ENCODE measurements at places on chromosomes 16 and 17.

GRCh38 chr17:2400877-2401425 is at the start of gene MNT:
TSS of gene MNT (minus strand) at chr17:2401060. CDS start at chr17:2400712, 348 bp downstream.
- peak; percentile 82 for DNase-seq

GRCh38 chr17:34714475-34715410 is 135.4 kb downstream of the TMEM132E start:
- DNase-seq: no peak

GRCh38 chr16:30434852-30435251 is 5.0 kb upstream of the DCTPP1 start:
- no peak for DNase-seq

DNA sequence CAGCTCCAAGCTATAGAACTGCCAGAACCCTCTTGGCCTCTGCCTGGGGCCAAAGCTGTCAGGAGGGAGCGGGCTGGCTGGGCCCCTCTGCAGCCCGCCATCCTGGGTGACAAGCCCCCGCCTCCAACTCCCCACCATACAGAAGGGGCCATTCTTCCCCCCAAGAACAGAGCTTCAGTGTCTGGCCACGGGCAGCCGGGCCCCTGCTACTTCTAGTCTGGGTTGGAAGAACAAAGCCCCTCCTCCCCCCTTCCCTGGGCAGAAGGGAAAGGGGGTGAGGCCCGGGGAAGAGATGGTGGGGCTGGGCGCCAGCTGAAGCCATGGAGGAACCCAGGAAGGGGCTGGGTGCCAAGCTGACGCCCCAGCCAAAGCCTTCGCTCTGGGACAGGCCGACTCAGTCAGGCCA is 9.0 kb downstream of the NAT9 start:
- DNase-seq: no peak

GRCh38 chr16:85193115-85193493 is 80.8 kb upstream of the CIBAR2 start:
- no peak for DNase-seq

DNA sequence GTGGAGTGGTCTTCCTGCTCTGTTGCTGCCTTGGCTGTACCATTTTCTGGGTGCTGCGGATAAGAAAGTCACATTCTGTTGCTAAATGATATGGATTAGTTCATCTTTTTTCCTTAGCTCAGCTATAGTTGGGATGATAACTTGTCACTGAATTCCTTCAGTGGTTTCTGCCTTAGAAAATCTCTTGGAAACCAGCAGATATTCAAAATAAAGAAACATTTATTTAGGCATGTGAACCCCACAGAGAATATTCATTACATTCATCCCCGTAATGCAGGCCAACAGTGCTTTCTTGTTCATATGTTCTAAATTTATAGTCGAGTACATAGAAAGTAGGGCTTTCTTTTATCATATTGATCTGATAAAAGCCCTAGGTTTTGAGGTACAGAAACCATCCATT is 151.3 kb downstream of the CYB561 start:
- DNase-seq: no peak

GRCh38 chr16:80441935-80442334 is 98.9 kb upstream of the DYNLRB2 start:
- no peak for DNase-seq

- DNase-seq: no peak
Measured at GRCh38 chr17:9101356-9101755, 80.0 kb downstream of the NTN1 start.

- no peak for DNase-seq
Measured at GRCh38 chr16:15754821-15755534, 101.8 kb downstream of the MYH11 start.

GRCh38 chr16:381012-381788 is 578 bp downstream of the PGAP6 start:
- DNase-seq: no peak

GRCh38 chr16:58027161-58027915 is 1.8 kb downstream of the MMP15 start:
- DNase-seq: peak; percentile 36

GRCh38 chr17:40480501-40481003 is 20.9 kb downstream of the TNS4 start:
- DNase-seq: no peak

DNA sequence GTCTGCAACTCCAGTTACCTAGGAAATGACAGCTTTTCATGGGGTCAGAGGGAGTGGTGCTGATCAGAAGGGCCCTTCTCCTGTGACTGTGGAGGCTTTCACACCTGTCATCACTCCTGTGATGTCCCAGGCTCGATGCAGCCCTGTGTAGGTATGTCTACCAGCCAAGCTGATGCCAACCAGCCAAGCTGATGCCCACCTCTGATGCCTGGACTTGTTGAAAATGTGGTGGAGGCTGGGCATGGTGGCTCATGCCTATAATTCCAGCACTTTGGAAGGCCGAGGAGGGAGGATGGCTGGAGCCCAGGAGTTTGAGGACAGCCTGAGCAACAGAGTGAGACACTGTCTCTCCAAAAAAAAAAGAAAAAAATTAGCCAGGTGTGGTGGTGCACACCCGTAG is 33.7 kb upstream of the RGS9 start:
- no peak for DNase-seq

DNA sequence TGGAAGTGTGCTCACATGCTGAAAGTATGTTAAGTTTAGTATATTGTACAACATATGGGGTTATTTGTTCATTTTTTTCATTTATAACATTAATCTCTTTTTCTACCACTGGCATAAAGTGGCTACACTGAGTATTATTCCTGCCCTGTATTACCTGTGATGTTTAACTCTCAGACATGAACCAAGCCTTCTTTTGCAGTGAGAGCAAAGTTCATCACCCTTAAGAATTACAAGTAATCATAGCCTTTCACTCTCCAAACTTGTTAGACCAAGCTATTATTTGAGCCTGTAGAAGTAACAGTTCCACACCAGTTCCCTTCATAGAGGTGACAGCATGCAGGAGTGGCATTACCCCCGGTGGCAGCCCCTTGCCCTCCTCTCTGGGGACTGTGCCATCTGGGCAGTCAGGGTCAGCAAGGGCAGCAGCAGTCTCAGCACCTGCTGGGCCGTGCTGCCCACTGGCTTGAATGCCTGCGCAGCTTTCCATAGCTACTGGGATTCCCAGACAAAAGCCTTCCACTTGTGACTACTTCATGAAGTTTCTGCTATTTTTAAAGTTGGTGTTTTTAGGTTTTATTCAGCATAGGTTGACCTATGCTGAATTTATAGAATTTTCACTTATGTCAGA is 71.3 kb downstream of the TMC6 start:
- DNase-seq: no peak

GRCh38 chr17:44840274-44840673 is 7.4 kb upstream of the HIGD1B start:
- no peak for DNase-seq

- DNase-seq: no peak
Measured at GRCh38 chr16:72886346-72886974, 161.5 kb downstream of the ZFHX3 start.

DNA sequence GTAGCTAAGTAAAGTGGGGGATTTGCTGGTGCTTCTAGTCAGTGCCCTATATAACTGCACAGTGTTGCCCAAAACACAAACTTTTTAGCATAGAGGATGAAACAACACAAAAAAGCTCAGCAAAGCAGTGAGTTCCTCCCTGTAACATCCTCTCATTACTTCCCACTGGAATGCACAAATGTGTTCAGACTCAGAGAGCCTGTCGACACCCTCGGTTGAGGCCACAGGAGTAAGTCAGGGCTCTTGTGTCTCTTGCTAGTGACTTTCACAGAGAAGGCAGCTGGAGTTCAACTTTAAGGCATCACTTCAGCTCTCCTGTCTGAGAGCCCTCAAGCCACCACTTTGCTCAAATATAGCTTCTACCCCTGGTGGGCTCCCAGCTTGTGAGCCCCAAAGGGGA is 107.2 kb upstream of the NETO2 start:
- DNase-seq: no peak

DNA sequence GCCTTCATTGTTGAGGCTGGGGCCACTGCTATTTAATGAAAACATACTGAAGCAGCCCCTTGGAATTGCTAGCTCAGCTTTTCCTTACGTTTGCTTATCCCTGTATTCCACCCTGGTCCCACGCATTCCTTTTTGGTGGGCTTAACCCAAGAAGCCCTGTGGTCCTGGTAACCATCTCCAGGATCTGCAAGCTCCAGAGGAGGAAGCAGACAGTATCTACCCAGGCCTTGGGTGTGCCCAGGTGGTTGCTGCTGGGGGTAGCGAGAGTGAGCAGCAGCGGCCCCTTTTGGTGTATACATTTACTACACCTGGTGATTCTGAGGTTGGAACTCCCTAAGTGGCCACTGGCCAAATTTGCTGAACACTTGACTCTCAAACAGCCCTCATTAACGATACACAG is 97.7 kb downstream of the CBLN1 start:
- DNase-seq: peak; percentile 31

DNA sequence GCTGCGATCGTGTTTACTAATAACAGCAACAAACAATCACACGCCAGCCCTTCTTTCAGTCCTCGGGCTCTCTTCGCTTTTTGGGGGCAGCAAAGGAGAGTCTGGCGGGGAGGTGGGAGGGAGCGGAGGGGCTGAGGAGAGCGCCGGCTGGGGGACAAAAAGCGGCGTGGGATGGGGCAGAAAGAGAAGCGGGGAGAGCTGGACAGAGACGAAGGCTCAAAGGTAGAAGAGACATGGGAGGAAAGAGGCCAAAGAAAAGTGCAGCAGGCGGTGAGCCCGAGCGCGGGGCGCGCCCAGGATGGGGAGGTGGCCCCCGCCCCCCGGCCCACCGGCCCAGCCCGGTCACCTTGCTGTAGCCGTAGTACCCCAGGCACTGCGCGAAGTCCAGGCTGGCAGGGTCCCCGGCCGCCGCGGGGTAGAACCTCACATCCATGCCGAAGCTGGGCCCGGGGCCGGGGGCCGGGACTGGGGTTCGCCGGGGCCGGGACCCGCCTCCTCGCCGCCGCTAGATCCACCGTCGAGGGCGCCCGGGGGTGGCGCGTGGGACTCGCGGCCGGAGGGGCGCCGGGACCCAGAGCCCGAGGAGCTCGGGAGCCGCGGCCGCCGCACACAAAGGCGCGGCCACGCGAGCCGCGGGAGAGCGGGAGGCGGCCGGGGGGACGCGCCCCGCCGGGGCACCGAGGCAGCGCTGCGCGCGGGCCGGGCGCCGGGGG is 496 bp downstream of the TOX3 start:
- no peak for DNase-seq

GRCh38 chr17:72308744-72309385 is 188.0 kb downstream of the SOX9 start:
- no peak for DNase-seq

DNA sequence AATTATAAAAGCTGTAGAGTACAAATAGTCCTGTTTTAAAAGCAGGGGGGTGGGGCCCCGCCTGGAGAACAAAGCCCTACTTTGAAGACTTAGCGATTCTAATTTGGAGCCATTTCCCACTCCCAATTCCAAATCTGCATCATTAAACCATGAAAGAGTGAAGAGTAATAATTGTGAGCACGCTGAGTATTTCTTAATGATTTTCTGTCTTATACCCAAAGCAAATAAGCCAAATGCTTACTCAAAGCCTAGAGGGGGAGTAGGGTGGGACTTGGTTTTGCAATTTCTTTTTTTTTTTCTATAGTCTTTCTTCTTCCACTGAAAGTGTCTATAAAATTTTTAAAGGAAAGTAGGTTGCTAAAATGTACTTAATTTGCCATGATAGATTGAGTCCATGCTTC is 470.1 kb downstream of the TOX3 start:
- DNase-seq: no peak

GRCh38 chr17:50536683-50537646 is 4.4 kb downstream of the EPN3 start:
- DNase-seq: no peak

DNA sequence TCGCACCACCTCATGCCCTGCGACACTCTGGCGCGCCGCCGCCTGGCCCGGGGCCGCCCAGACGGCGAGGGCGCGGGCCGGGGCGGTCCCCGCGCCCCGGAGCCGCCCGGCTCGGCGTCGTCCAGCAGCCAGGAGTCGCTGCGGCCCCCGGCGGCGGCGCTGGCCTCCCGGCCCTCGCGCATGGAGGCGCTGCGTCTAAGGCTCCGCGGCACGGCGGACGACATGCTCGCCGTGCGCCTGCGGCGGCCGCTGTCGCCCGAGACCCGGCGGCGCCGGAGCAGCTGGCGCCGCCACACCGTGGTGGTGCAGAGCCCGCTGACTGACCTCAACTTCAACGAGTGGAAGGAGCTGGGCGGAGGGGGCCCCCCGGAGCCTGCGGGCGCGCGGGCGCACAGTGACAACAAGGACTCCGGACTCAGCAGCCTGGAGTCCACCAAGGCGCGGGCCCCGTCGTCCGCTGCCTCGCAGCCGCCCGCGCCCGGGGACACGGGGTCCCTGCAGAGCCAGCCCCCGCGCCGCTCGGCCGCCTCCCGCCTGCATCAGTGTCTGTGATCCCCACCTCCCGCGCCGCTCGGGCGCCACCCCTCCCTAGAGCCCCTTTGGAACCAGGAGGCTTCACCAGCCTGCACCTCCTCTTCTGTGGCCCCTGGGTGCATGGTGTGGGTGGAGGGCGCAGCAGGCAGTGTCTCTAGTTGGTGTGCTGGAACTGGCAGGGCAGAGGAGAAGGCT is 82.3 kb downstream of the ARHGAP23 start:
- no peak for DNase-seq

DNA sequence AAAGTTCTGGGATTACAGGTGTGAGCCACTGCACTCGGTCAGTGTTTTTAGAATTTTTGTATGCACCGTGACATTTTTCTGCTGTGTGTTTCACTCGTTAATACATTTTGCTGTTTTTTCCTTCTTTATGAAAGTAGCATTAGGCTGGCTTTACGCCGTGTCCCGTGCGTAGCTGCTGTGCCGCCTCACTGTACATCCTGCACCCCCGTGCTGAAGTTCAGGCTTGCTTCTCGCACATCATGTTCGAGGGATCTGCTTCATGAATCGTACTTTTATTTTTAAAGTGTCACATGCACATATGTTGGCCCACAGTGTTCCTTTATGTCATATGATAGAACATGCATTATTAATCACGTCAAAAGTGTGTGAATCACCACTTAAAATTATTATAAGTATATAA is 84.4 kb upstream of the ZNF750 start:
- no peak for DNase-seq

- no peak for DNase-seq
Measured at GRCh38 chr17:35041390-35041789, 22.1 kb downstream of the RFFL start.

- DNase-seq: no peak
Measured at GRCh38 chr16:55324285-55325079, 479 bp downstream of the IRX6 start.

DNA sequence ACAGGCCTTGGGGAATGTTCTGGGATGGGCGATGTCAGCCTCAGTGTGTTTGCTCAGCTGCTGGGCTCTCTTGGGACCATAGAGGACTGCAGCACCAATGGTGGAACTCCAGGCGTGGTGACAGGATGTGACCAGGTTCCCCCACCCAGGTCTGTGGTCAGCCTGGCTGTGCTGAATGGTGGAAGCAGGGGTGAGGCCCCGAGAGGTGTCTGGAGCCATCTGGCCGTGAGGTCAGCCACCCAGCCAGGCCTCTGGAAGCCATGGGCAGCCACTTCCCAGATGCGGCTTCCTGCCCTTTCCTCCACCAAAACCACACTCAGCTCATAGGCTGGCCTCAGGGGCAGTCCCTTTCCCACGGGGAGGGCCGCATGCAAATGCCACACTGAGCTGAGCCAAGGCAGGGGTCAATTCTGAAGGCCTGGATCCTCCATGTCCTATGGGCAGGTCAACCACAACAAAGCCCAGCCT is 7.8 kb upstream of the MAPK7 start:
- no peak for DNase-seq

GRCh38 chr16:1678500-1679098 is 520 bp downstream of the JPT2 start:
- DNase-seq: no peak
